ENCODE measurements at places on chromosomes 7 and 10.

DNA sequence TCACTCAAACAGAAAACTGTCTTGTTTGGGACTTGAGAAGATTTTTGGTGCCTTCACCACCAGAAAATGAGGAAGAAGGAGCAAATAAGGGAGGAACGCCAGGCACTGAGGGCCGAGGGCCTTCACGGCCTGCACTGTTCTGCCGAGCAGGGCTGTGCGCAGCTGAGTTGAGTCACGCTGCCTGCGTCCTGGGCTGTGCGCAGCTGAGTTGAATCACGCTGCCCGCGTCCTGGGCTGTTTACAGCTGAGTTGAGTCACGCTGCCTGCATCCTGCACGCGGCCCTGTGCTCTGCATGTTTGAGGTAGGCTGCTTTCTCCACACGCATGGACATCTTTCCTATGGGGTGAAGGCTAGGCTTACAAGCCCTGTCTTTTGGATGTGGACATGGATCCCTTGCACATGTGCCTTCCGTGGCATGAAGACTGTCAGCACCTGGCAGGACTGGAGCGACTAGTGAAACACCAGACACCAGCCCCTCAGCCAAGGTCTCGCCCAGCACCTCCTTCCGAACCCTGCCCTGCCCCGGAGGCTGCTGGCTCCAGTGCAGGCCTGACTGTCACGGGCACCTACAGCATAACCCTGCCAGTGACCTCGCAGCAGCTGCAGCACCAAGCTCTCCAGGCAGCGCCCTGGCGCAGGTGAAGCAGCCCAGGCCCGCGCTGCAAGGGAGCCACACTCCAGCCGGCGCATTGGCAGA lies 96.7 kb downstream of the HTR5A start:
- peak; percentile 89 for DNase-seq

- DNase-seq: no peak
These were observed 80.0 kb downstream of the CFAP58 start for GRCh38 chr10:104433669-104434068.

- DNase-seq: peak; percentile 37
These were observed 91.6 kb downstream of the GLCCI1 start for GRCh38 chr7:8060241-8060640.

- DNase-seq: no peak
These were observed 26.8 kb downstream of the TLX1 start for GRCh38 chr10:101157756-101158458.

- no peak for DNase-seq
These were observed 119.3 kb downstream of the SH3PXD2A start for GRCh38 chr10:103736044-103736443.

Measured in fibroblast of upper back skin (primary cell).